ENCODE measurements at places on chromosomes 1 and 21.

DNA sequence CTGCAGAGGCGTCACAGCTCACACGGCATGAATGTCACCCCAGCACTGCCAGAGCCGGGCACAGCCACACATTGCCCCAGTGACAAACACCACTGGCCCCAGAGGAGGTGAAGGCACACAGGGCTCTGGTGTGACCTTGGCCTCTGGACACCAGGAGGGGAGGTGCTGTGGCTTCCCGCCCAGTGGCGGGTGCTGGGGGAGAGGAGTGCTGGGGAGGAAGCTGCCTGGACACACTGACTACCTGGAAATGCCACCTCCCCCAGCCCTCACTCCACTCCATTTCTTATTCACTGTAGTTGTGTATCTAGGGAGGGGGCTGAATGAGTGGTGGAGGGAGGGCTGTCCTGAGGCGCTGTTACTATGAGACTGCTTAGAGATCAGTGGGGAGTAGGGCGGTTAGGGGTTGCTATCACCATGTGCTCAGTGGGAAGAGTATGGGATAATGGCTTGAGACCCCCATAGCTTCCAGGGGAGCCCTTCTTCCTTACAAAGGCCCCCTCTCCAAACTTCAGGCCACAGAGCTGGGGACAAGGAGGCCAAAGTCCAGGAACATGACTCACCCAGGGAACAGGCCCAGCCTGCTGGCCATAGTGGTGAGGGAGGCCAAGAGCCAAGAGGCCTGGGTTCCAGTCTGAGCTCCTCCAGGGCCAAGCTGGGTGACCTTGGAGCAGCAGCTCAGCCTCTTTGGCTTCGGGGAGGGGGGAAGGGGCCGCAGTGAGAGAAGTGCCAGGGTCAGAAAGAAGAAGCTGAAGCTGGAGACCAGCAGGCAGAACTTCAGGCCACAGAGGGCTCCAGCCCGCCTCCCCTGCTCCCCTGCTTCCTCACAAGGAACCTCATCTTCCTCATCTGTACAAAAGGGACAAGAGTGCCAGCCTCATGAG, 40.1 kb downstream of the AHDC1 start:
- no peak for DNase-seq

DNA sequence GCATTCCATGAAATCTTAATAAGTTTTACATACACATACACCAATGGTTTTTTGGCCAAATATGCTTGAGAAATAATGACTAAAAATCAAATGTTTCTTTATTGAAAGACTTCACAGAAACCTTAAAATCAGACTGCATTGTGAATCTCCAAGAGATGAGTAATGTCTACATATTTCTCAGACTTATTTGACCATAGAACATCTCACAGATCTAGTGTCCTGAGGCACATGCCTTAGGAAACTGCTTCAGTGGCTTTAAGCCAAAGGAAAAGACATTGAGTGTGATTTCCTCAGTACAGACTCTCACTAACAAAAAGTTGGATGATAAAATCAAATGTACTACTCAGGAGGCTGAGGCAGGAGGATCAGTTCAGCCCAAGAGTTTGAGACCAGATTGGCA, 6.2 kb upstream of the C1orf105 start:
- no peak for DNase-seq

- peak; percentile 24 for DNase-seq
Measured at GRCh38 chr1:224851210-224851847, 78.1 kb upstream of the DNAH14 start.

- DNase-seq = no peak
Measured at GRCh38 chr1:199163267-199163666, 524.4 kb downstream of the PTPRC start.

DNA sequence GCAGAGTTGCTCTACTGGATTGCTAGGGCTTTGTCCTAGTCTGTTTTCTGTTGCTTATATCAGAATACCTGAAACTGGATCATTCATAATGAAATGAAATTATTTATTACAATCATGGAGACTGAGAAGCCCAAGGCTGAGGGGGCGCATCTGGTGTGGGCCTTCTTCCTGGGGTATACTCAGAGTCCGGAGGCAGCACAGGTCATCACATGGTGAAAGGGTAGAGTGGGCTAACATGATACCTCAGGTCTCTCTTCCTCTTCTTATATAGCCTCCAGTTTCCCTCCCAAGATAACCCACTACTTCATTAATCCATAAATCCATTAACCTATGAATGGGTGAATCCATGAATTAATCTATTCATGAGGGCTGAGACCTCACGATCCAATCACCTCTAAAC, 667.6 kb upstream of the NCAM2 start:
- DNase-seq = no peak
